ENCODE measurements at places on chromosomes 5 and 9.

GRCh38 chr9:127983847-127984289, 3.1 kb upstream of the EEIG1 start:
- DNase-seq, result no peak

DNA sequence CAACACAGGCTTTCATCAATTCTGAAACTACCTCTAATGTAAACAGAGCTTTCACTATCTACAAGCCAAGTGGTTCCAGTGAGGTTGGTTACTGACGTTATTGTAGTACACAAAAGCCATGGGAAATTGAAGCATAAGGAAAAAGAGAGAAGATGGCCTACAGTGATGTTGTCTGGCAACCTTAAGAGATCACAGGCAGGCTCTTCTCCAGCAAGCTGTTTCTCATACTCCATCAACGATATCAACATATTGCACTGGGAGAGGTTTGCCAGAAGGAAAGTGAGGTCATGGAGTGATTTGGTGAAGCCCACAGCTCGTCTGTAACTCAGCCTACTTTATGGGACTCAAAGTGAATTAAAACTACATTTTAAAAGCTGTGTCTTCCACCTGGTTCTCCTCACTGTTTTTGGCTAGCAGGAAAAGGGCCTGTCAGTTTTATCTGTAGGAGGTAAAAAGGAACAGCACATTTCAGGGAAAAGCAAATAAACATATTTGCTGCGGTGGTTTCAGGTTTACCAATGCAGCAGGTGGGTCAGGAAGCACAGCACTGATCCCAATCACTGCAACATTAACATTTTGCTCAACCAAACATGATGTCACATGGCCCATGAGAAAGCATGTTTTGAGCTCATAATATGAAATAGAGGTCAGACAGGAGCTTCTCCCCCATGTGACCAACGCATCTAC, 72.9 kb downstream of the ARSB start:
- no peak for DNase-seq

GRCh38 chr5:118095115-118095514, 893.2 kb downstream of the DTWD2 start:
- no peak for DNase-seq

- DNase-seq, result peak; percentile 20
Measured at GRCh38 chr9:78235256-78235761, 566 bp upstream of the CEP78 start.

GRCh38 chr9:80218328-80218727, 646.6 kb downstream of the TLE4 start:
- no peak for DNase-seq

DNA sequence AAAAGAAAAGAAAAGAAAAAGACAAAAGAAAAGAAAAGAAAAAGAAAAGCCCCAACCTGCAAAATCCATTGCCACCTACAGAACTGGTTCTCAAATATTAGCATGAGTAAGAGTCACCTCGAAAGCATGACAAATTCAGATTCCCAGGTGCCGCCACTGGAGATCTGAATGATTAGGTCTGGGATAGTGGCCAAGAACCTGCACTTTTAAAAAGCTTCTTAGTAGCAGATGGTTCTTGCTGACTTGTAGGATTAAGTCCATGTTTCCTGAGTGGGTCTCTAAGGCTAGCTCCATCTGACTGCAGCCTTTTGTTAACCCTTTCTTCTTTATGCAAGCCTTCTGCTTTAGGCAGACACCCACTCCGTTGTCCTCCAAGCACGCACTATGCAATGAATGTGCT, 178.5 kb upstream of the CDH18 start:
- DNase-seq, result no peak

DNA sequence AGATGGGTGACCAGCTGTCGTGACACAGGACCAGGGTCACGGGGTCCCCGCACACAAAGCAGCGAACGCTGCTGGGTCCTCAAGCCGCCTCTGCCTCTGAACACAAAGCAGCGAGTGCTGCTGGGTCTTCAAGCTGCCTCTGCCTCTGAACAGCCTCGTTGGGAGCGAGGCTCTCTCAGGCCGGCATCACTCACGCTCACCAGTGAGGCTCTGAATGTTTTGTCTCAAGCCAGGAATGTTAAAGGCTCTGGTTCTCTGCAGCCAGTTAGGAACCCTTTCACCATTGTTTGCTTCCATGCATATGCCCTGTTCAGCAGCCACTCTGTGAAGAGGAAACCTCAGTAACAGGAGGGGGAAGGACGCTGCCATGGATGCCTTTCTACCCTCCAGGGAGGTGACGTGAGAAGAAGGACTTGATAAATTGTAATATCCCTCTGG, 82.7 kb upstream of the TAF11L2 start:
- DNase-seq, result no peak

DNA sequence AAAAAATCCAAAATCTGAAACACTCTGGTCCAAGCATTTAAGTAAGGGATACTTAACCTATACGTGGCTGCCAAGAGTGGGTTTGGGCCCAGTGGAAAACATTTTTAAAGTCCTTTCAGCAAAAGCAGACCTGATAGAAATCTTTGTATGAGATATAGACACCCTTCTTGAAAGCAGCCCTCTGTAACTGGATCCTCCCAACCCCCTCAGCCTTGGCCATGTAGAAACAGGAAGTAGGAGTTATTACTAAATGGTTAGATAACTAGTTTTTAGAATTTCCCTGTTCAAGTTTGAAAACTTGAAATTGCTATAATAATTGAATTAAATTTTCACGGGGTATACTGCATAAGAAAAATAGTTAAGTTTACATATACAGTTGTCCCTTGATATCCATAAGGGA, 111.3 kb upstream of the PCA3 start:
- no peak for DNase-seq

GRCh38 chr9:35728041-35728971, 3.7 kb downstream of the TLN1 start:
- peak; percentile 84 for DNase-seq

GRCh38 chr5:59744531-59744992, 149.0 kb downstream of the PDE4D start:
- DNase-seq, result peak; percentile 93

- peak; percentile 48 for DNase-seq
Measured at GRCh38 chr5:60668686-60669304, 31.2 kb downstream of the DEPDC1B start.

- DNase-seq, result no peak
Measured at GRCh38 chr5:157359356-157360055, 93.6 kb downstream of the CYFIP2 start.

- DNase-seq, result no peak
Measured at GRCh38 chr5:64519263-64519662, 13.4 kb downstream of the RGS7BP start.

GRCh38 chr5:116465411-116465810, 109.2 kb downstream of the SEMA6A start:
- no peak for DNase-seq

DNA sequence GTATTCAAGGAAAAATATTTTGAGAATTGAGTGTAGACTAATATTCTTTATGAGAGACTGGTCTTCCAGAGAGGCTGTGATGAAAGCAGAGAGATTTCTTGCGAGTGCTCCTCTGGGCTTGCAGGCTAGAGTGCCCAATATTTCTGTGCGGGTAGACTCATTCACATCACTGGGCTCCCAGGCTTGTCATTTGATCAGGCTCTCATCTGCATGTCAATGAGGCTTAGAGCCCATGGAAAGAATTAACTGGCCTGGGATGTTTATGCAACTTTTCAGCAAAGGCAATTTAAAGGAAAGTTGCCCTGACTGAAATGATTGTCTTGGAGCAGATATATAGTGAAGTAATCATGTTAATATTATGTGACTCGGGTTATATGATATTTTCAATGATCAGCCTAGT, 42.3 kb downstream of the SNCAIP start:
- no peak for DNase-seq

- DNase-seq, result no peak
Measured at GRCh38 chr9:136239135-136239982, 6.3 kb downstream of the QSOX2 start.

GRCh38 chr9:5510360-5510931, at the start of gene PDCD1LG2:
PDCD1LG2 (plus strand) TSS chr9:5510531; CDS start chr9:5522547, 12,016 bp downstream.
- DNase-seq, result peak; percentile 36

DNA sequence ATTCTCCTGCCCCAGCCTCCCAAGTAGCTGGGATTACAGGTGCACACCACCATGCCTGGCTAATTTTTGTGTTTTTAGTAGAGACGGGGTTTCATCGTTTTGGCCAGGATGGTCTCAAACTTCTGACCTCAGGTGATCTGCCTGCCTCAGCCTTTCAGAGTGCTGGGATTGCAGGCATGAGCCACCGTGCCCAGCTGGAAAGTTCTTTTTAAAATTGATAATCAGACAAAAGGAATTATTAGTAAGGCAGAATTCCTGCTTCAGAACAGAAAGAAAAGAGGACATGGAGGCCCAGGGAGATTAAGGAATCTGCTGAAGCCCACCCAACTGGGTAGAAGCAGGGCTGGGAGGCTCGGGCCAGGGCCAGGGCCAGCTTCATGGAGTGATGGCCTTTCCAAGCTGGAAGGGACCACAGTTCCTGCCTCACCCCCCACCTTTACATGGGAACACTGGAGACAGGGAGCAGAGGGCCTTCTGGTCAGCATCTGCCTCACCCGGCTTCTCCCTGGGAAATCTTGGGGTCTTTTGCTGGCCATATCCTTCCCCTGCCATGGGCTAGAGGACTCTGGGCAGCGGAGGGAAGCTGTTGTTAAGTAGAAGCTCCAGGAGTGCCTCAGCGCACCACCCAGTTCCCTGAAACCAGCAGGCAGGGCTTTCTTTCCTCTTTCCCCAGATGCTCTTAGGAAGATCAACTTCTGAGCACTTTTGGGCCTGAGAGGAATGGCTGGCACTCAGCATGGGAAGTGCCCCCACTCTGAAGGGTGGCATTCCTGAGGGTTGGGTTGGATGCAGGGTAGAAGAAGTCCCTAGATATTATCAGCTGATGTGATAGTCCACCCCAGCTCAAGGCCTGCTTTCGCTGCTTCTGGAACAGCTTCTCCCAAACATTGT, 70.1 kb downstream of the RGS3 start:
- DNase-seq, result no peak

GRCh38 chr9:98341157-98342097, 86.0 kb upstream of the TBC1D2 start:
- DNase-seq, result no peak

- no peak for DNase-seq
Measured at GRCh38 chr5:127290946-127291693, 524 bp downstream of the MEGF10 start.

GRCh38 chr5:174229514-174230370, 184.2 kb downstream of the NSG2 start:
- peak; percentile 88 for DNase-seq

DNA sequence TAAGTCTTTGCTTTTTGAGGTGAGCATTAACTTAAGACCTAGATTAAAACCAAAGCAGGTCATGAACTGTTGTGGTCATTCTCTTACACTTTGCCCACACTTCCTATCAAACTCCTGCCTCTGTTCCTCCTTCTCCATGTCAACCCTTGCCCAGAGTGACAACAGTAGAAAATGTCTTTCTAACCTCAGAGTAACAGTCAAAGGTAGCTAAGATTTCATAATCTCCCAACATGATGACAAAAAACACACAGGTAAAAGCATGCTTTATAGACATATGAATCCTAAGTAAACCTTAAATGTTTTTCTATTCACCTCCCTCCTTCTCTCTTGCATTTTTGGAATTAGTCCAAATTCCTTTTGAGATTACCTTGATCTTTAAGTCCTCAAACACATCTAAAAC, 422.3 kb downstream of the SPATA31D1 start:
- no peak for DNase-seq

GRCh38 chr5:139660105-139660922, 12.2 kb downstream of the CXXC5 start:
- DNase-seq, result no peak

GRCh38 chr5:77355751-77356150, 136.4 kb downstream of the WDR41 start:
- DNase-seq, result no peak

GRCh38 chr5:81204205-81204604, 28.9 kb upstream of the CKMT2 start:
- DNase-seq, result no peak
